Activated effector memory CD4-positive, alpha-beta T cell treated with anti-CD3 and anti-CD28 coated beads, Interleukin-2, amount 50 U/mL, for 16 hours (primary cell): ENCODE measurements at places on chromosomes 7 and 10.

- no peak for DNase-seq
Measured at GRCh38 chr10:119726676-119727261, 919 bp downstream of the INPP5F start.

GRCh38 chr10:66996996-66997395, 71.2 kb downstream of the LRRTM3 start:
- no peak for DNase-seq

GRCh38 chr10:47296941-47297340, 3.1 kb upstream of the GDF10 start:
- DNase-seq, result peak; percentile 24

DNA sequence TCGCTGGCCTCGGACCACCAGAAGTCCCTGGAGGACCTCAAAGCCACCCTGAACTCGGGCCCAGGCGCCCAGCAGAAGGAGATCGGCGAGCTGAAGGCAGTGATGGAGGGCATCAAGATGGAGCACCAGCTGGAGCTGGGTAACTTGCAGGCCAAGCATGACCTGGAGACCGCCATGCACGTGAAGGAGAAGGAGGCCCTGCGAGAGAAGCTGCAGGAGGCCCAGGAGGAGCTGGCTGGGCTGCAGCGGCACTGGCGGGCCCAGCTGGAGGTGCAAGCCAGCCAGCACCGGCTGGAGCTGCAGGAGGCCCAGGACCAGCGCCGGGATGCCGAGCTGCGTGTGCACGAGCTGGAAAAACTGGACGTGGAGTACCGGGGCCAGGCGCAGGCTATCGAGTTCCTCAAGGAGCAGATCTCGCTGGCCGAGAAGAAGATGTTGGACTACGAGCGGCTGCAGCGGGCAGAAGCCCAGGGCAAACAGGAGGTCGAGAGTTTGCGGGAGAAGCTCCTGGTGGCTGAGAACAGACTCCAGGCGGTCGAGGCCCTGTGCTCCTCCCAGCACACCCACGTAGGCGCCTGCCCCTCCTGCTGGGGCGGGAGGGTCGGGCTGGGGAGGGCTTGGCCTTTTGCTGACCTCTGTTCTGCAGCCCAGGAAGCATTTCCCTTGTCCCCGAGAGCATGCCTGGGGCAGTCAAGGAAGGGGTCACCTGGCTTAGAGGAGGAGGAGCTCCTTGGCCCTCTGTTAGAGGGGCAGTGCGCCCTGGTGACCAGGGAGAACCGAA, 77.3 kb upstream of the GTF2IRD1 start:
- DNase-seq, result no peak

GRCh38 chr10:74634995-74635536, 191.3 kb upstream of the KAT6B start:
- DNase-seq, result no peak

DNA sequence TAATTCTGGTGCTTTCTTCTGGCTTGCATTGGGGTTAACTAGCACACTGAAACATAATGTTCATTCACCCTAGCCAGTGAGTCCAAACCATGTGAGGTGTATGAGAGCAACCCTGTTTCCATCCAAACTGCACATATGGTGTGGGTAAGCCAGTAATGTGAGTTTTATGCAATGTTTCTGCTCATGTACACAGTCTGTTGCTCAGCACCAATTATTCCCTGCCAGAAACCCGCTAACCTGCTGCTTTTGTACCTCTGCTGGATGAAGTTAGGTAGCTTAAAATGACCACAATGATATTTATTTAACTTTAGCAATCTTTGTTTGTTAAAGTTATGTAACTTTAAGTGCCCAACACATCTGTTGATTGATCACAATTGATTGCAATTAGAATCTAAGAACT, 93.7 kb upstream of the RPA3 start:
- DNase-seq, result no peak

GRCh38 chr7:131250331-131250730, 77.3 kb upstream of the MKLN1 start:
- no peak for DNase-seq

- DNase-seq, result no peak
Measured at GRCh38 chr10:110405380-110405779, 92.3 kb upstream of the DUSP5 start.

- DNase-seq, result peak; percentile 34
Measured at GRCh38 chr10:506451-507354, 182.8 kb downstream of the DIP2C start.

GRCh38 chr7:12719141-12719919, 31.9 kb downstream of the ARL4A start:
- no peak for DNase-seq

DNA sequence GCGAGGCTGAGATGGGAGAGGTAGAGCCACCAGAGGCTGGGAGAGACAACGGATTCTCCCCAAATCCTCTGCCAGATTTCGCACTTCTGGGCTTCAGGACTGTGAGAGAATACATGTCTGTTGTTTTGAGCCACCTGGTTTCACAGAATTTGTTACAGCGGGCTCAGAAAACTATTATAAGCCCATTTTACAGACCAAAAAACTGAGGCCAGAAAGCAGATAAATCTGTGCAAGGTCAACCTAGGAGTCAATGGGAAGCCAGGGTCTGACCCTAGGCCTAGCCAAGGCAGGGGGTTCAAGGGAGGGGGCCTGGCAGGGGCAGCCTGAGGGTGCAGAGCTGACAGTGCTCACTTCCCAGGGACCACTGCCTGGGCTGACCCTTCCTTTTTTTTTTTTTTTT, 8.7 kb downstream of the MYL10 start:
- no peak for DNase-seq

DNA sequence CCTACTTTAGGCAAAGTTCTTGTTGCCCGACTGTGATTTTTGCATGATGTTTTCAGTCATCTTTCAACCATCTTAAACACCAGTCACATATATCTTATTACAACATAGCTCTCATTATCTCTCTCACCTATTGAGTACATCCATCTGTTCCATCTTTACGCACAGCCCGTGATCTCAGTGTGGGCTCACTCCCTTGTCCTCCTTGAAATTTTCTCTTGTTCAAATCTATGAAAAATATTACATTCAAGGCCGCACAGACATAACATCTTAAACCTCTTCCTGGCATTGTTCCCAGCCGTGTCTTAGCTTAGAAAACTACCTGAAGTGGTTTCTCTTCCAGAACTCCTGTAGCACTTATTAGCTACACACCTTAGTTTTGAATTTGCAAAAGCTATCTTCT, 32.6 kb downstream of the NET1 start:
- DNase-seq, result no peak

- DNase-seq, result no peak
Measured at GRCh38 chr10:83678850-83679249, 460.5 kb upstream of the GHITM start.

GRCh38 chr10:110637558-110638053, 6.5 kb upstream of the RBM20 start:
- no peak for DNase-seq

GRCh38 chr7:10672186-10672585, 301.5 kb upstream of the PHF14 start:
- no peak for DNase-seq
